ENCODE measurements at places on chromosomes 12 and 14.
A peak's percentile ranks its signal among the peaks of the same experiment; 100 is the strongest.

DNA sequence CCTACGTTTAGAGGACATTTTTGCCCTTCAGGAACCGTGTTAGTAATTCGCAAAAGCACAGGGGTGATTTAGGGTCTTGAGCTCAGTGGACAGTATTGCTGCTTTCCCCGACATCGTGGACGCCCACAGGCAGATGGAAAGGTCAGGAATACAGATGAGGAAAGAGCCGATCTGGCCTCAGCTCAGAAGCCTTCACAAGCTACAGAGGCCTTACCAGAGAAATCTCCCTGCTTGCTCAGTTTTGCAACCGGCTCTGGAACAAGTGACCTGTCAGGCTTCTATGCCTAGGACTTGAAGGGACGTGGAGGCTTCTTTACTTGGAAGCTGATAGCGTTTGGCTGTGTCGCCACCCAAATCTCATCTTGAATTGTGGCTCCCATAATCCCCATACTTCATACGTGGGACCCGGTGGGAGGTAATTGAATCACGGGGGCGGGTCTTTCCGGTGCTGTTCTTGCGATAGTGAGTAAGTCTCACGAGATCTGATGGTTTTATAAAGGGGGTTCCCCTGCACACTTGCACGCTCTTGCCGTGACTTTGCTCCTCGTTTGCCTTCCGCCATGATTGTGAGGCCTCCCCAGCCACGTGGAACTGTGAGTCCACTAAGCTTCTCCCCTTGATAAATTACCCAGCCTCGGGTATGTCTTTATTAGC lies 332.5 kb downstream of the MED13L start:
- no peak for DNase-seq

GRCh38 chr14:95359994-95360826 lies 40.5 kb upstream of the CLMN start:
- DNase-seq, result no peak

DNA sequence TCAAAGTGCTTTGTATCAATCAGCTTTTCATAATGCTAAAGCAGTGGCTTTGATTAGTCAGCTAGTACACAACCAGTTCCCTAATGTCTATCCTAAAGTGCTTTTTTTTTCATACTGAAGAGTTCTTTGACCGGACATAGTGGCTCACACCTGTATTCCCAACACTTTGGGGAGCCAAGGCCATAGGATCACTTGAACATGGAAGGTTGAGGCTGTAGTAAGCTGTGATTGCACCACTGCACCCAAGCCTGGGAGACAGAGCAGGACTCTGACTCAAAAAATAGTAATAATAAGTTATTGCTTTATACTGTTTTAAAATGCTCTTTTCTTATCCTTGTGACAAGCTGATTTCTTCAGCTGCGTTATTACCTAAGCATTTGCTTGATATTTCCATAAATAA lies 154.6 kb upstream of the AEBP2 start:
- no peak for DNase-seq

GRCh38 chr12:122646517-122647217 lies 56.5 kb downstream of the HCAR2 start:
- peak; percentile 42 for DNase-seq

- DNase-seq, result no peak
These were observed 14.3 kb downstream of the DIO3 start for GRCh38 chr14:101575581-101575980.

- no peak for DNase-seq
These were observed 31.4 kb upstream of the C14orf180 start for GRCh38 chr14:104547998-104548700.

Measured in naive thymus-derived CD8-positive, alpha-beta T cell (primary cell).